ENCODE measurements at places on chromosomes 7 and 10. TPM values are rescaled to one million over a fixed set of nuclear protein-coding genes. Genes with fewer than 3 reads are reported as not detected.

MBLAC1 gene
- 3.2 TPM for total RNA-seq

- DNase-seq, result no peak
- H3K36me3 ChIP-seq, result no peaks in the 10 kb centered on the region
- H3K4me1 ChIP-seq, result no peaks in the 10 kb centered on the region
- no peak overlapping the region for H3K27ac ChIP-seq
- no peak overlapping the region for H3K4me3 ChIP-seq
These were observed 5.2 kb downstream of the GHRHR start for GRCh38 chr7:30968747-30969603.

- H3K4me3 ChIP-seq, result no peak overlapping the region
- no peak for DNase-seq
- H3K27ac ChIP-seq, result no peak overlapping the region
- no peaks in the 10 kb centered on the region for H3K27me3 ChIP-seq
- no peaks in the 10 kb centered on the region for H3K4me1 ChIP-seq
- H3K36me3 ChIP-seq, result no peaks in the 10 kb centered on the region
These were observed 2.9 kb upstream of the JAKMIP3 start for GRCh38 chr10:132062641-132063390.

DNA sequence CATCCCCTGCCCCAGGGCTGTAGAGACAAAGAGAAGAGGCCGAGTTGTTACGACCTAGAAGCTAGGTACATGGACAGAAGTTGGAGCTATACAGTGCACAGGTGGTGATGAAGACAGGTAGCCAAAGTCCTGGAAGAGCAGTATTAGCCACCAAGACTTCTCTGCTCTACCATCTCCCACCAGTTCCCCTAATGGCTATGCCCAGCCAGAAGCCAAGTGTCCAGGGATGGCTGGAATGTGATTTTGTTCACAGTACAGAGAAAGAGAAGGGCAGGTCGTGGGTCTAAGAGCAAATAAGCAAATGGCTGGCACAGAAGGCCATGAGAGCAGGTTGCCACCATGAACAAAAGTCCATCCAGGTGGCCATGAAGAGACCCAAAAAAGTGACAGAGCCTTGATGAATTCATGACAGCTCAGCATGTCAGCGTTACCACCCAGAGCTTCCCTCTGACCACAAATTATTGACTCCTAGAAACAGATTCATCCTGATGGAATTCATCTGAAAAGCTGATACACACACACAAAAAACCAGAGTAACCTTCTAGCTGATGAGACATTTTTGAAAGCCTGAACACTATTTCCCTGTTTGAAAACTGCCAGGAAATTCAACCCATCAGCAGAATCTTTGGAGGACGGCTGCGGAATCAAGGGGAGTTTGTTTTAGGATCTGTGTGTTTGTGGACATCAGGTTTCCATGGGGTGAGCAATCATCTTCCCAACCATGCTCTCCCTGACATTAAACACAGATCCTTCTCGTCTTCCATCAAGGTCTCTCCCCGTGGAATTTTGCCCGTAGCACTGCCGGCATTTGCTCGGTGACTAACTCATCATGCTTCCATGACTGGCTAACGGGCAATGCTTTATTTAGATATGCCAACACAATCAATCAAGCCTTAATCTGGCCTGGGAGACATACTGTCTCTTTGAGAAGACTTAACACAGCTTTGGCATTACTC lies 906.7 kb upstream of the AUTS2 start:
- no peaks in the 10 kb centered on the region for H3K27me3 ChIP-seq
- H3K27ac ChIP-seq, result no peak overlapping the region
- DNase-seq, result no peak
- no peaks in the 10 kb centered on the region for H3K36me3 ChIP-seq
- no peak overlapping the region for H3K4me3 ChIP-seq

NKX1-2 gene
- not detected for total RNA-seq

DNA sequence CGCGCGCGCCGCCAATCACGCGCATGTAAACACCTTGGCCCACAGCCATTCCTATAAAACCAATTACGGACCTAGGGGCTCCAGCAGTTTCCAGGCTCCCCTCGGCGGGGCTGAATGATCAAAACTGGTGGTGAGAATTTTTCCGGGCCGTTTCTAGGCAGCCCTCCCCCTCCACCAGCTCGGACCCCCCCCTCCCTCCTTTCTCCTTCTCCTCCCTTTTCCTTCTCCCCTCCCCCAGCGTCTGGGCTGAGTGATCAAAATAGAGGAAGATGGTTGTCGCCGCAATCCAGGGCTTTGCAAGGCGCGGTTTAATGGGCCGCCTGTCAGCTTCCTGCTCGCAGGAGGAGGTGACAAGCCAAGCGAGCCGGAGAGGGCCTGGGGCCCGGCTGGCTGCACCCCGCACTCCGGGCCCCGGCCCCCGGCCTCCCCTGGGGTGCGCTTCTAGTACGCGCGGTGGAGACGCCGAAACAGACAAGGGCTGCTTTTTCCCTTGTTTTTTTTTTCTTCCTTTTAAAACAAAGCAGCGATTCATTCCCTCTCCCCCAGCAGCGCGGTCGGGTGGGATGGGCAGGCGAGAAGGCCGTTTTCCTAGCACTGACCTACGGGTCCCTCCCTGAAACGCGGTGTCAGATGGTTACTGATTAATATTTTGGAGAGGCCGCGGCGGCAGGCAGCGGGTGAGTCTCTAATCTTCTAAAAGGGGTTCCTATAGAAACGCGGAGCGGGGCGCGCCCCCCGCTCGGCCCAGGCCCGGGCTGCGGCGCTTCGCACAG lies 528 bp upstream of the TNRC18 start:
- no peaks in the 10 kb centered on the region for H3K36me3 ChIP-seq
- no peak overlapping the region for H3K4me3 ChIP-seq

GRCh38 chr7:117183729-117184128 lies 139.1 kb downstream of the WNT2 start:
- no peak overlapping the region for H3K4me3 ChIP-seq
- no peak for DNase-seq
- H3K27ac ChIP-seq, result no peak overlapping the region
- no peaks in the 10 kb centered on the region for H3K36me3 ChIP-seq
- H3K4me1 ChIP-seq, result no peaks in the 10 kb centered on the region

GRCh38 chr7:47783456-47784223 lies 164.6 kb downstream of the PKD1L1 start:
- DNase-seq, result no peak
- no peak overlapping the region for H3K4me3 ChIP-seq
- no peak overlapping the region for H3K27ac ChIP-seq
- no peaks in the 10 kb centered on the region for H3K4me1 ChIP-seq

GRCh38 chr10:23067939-23068775 lies 27.2 kb upstream of the MSRB2 start:
- DNase-seq, result peak; percentile 65
- H3K36me3 ChIP-seq, result no peaks in the 10 kb centered on the region
- H3K4me3 ChIP-seq, result no peak overlapping the region

CLRN3 gene
- total RNA-seq, result not detected

DNA sequence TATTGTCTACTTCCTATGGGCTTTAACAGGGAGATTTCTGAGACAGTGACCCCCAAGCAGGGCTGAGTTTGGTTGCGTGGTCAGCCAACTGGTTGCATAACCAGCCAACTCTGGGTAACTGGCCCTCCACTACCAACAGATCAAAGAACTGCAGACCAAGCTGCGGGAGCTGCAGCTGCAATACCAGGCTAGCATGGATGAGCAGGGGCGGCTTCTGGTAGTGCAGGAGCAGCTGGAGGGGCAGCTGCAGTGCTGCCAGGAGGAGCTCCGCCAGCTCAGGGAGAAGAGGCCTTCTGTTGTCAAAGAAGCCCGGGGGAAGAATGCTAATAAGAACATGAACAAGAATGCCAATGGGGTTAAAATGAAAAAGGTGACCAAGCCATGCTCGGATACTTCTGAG lies 15.7 kb upstream of the FLNC start:
- no peak overlapping the region for H3K4me3 ChIP-seq
- no peak for DNase-seq
- no peaks in the 10 kb centered on the region for H3K36me3 ChIP-seq
- peaks cover 4% of the 10 kb centered on the region for H3K4me1 ChIP-seq
- H3K27ac ChIP-seq, result no peak overlapping the region
- H3K27me3 ChIP-seq, result no peaks in the 10 kb centered on the region

CRYGN gene
- total RNA-seq, result 0.98 TPM

DNA sequence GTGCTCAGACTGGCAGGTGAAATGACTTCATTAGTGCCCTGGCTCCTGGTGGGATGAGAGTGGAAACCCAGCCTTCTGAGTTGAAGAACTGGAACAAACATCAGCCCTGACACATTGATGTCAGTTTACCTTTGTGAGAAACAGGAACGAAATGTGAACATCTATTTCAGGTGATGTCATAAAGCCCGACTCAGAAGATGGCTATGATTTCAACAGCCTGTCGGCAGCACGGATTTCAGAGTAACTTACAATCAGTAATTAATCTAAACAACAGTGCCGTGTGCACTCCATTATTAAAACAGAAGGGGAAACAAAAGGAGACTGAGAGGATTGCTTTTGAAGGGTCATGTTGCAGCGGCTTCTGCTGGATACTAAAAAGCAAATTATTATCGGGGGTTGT lies 243.2 kb downstream of the FRMD4A start:
- H3K36me3 ChIP-seq, result no peaks in the 10 kb centered on the region
- H3K27me3 ChIP-seq, result no peaks in the 10 kb centered on the region
- no peaks in the 10 kb centered on the region for H3K4me1 ChIP-seq
- no peak overlapping the region for H3K27ac ChIP-seq
- no peak overlapping the region for H3K4me3 ChIP-seq
- no peak for DNase-seq

RAMP3 gene
- total RNA-seq, result 0.19 TPM

DNA sequence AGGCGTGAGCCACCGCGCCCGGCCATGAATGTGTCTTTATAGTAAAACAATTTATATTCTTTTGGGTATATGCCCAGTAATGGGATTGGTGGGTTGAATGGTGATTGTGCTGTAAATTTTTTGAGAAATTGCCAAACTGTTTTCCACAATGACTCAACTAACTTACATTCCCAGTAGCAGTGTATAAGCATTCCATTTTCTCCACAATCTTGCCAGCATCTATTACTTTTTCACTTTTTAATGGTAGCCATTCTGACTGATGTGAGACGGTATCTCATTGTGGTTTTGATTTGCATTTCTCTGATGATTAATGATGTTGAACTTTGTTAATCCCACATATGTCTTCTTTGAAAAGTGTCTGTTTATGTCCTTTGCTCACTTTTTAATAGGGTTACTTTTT lies 1187.9 kb downstream of the XPNPEP1 start:
- H3K27ac ChIP-seq, result no peak overlapping the region
- no peaks in the 10 kb centered on the region for H3K4me1 ChIP-seq
- no peaks in the 10 kb centered on the region for H3K36me3 ChIP-seq
- no peak overlapping the region for H3K4me3 ChIP-seq
- no peaks in the 10 kb centered on the region for H3K27me3 ChIP-seq

PTF1A gene
- not detected for total RNA-seq

DNA sequence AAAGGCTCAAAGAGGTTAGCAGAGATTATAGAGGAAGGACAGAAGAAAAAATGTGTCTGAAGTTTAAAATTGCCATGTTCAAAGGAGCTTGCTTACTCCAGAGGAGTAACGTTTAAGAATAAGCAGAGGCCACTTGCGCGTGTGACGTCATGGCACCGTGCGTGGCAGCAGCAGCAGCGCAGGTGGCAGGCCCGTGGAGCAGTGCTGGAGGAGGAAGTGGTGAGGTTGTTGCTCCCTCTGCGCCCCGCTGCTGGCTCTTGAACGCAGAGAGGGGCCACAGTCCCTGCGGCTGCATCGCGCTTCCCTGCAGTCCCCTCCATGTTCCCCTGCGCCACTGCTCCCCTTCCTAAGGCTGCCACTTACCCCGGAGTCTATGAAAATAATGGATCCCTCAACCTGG lies 37.5 kb downstream of the GDI2 start:
- H3K4me3 ChIP-seq, result peak overlapping the region; percentile 4
- H3K27me3 ChIP-seq, result no peaks in the 10 kb centered on the region
- peaks cover 28% of the 10 kb centered on the region for H3K36me3 ChIP-seq
- peak; percentile 90 for DNase-seq

PAX4 gene
- total RNA-seq, result not detected

DNA sequence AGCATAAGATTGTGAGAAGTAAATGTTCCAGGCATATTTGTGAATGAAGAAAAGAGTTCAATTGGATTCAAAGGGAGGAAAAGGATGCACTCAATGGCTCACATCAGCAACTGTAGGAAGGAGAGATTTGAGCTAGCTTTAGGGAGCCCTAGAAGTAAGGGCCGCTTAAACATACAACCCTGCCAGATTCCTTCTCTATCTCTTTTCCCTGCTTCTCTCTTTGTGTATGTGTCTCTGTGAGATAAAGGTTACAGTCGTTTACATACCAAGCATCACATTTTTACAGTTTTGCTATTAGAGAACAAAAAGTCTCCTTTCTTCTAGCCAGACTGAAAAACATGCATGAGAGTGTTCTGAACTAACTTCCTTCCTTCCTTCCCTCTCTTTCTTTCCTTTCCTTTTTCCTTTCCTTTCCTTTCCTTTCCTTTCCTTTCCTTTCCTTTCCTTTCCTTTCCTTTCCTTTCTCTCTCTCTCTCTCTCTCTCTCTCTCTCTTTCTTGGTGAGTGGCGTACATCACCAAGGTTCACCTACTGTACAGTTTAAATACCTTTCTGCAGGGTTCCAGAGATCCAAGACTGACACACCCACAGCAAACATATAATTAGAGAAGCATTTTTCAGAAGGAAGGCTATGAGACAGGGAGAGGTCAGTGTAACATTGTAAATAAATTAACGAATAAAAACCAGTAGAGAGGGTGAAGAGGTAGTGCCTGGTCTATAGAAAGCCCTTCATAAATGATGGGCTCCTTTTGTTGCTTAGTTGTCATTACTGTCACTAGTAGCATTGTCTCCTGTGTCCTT lies 240.4 kb downstream of the ARL4A start:
- H3K4me3 ChIP-seq, result no peak overlapping the region
- H3K36me3 ChIP-seq, result no peaks in the 10 kb centered on the region
- DNase-seq, result no peak
- no peaks in the 10 kb centered on the region for H3K27me3 ChIP-seq
- H3K27ac ChIP-seq, result no peak overlapping the region

TMEM72 gene
- total RNA-seq, result not detected

DNA sequence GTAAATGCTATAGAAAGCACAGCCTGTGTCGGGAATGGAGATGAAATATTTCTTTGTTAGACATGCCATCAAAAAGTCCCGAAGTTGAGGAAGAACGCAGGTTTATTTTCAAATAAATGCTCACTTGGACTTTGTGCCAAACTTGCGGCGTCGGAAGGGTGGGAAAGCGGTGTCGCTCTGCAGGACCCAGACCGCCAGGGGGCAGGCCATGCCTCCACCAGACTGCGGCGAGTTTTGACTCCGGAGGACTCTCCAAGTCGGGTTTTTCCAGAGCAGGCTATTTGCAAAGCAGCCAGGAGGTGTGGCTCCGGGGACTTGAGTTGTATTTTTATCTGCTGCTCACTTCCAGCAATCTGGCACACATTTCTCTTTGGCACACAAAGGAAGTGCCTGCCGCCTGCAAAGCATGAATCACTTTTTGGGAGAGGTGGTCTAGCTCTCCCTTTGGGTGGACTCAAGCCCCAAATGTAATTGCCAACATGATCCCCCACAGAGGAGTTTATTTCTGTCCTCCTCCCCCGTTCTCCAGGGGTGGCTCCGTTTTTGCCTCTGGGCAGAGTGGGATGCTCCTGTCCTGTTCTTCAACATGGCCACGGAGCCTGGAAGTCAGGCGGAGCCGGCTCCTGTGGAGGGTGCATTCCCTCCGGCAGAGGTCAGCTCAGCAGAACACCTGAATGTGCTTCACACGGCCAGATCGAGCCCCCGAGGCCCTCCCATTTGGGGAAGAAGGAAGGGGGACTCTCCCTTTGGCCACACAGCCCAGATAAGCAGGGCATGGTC lies 82.3 kb upstream of the GPR26 start:
- no peak for DNase-seq
- H3K27ac ChIP-seq, result no peak overlapping the region
- no peaks in the 10 kb centered on the region for H3K4me1 ChIP-seq
- H3K4me3 ChIP-seq, result no peak overlapping the region
